ENCODE measurements at places on chromosomes 5 and 9.

- no peak for DNase-seq
Measured at GRCh38 chr9:2764353-2764752, 47.0 kb downstream of the KCNV2 start.

GRCh38 chr5:138452720-138453119 lies 12.6 kb upstream of the EGR1 start:
- no peak for DNase-seq

- no peak for DNase-seq
Measured at GRCh38 chr5:170268884-170269283, 28.7 kb downstream of the LCP2 start.

DNA sequence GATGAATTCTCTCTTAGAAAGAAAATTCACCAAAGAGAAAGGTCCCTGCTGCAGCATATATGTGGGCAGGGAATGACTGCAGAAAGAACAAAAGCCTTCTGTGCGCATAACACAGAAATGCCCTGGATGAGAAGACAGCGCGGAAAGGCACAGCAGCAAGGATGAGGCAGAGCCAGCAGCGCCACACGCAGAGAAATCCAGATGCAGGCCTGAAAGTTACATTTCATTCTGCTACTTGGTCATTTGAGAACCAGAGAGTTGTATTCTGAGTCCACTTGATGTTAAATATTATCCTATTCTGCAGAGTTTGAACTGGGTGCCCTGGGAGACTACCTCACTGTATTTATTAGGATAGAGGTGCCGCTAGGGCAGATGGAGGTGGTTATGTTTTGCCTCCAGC lies 68.5 kb downstream of the GLDC start:
- DNase-seq = no peak

DNA sequence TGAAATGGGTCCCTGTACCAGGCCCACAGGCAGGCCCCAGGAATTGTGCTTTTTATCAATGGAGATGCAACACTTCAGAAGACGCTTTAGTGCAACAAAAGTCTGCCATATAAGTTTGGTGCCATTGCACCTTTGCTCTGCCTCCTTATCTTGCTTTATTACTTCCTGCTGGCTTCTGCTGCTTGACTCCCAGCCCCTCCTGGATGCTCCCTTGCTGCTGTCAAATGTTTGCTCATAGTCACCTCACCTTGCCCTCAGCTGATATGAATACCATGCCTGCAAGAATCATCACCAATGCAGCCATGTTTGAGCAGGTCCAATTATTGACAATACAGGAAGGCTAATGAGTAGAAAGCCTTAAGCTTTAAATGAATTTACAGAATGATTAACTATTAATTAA lies 25.4 kb downstream of the MEGF10 start:
- no peak for DNase-seq

- DNase-seq = no peak
Measured at GRCh38 chr5:127098241-127098640, 24.9 kb upstream of the C5orf63 start.

DNA sequence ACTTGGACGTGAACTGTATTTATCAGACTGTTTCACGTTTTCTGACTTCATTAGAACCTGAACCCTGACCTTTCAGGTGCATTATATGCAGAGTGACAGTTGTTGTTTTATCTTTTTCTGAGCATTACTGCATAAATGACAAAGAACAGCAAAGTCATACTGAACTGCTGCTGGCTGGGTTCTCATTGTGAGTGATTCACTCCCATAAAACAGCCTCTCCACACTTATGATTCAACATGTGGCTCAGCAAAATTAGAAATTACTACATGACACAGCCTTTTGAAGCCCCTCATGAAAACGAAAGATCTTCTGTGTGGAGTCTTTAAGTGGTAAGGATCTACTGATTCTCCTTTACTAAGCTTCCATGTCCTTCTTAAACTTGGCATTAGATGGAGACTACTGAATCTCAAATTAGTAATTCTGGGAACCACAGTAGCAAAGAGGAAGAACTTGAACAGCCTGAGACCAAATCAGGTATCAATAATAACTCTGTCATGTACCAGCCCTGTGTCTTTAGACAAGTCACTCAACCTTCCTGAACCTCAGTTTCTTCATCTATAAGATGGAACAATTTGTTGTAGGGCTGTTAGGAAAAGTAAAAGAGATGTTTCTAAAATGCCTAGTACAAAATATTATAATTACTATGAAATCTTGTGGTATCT lies 172.3 kb upstream of the GNA14 start:
- DNase-seq = no peak

- no peak for DNase-seq
Measured at GRCh38 chr5:17219006-17219422, 1.6 kb downstream of the BASP1 start.

DNA sequence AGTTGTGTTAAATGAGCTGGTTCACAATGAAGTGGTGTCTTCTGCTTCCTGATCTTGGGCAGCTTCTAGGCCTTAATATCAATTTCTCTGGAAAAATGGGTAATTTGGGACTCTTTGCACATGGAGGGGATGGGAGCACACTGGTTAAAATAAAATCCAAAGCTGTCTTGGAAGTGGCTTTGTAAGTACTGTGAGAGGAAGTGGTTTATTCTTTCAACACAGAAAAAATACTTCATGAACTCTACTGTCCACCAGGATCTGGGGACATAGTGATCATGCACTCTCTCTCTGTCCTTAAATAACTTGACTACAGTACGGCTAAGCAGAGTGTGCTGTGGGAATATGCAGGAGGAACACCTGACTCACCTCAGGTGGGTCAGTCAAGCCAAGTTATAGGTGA lies 2.4 kb downstream of the PCYOX1L start:
- DNase-seq = no peak

DNA sequence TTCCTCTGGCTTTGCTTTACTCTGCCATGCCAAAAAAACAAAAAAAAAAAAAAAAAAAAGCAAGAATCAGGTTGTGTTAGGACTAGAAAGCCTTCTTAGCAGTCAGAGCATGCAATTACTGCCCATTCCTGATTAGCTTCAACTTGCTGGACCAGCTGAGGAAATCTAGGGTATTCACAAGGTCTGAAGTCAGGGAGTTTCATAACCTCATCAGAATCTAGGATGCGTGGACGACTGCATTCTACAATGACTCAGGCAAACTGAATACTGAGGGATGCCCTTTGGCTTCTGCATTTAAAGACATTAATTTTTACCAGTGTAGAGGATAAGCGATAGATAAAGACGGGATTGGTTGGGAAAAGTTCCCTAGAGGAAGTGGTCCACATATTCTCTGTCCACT lies 39.2 kb upstream of the SHOC1 start:
- no peak for DNase-seq

GRCh38 chr5:150017226-150018005 lies 16.9 kb downstream of the HMGXB3 start:
- DNase-seq = no peak

Measured in right atrium auricular region (tissue), 2 donors.